ENCODE measurements at places on chromosomes 5 and 9.

GRCh38 chr5:82753374-82753773 is 323.8 kb downstream of the TMEM167A start:
- DNase-seq: no peak

- DNase-seq: peak; percentile 84
These were observed 24.4 kb upstream of the GRPEL2 start for GRCh38 chr5:149320791-149321330.

DNA sequence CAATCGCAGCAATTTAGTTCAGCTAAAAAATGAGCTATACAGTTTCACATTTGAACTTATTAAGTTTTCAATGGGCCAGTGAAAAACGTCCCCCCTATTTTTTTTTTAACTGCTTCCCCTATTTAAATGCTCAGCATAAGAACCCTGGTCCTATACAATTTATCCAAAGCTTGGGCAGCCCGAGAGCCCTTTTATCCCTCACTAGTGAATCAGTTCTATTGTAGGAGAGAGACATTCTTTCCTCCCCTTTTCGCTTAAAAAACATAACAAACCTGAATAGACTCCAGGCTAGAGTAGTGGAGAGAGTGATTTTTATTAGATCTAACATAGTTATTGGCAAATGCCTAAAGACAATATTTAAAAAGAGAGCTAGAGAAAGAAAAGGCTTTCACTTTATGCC is 1.4 kb downstream of the LIX1 start:
- no peak for DNase-seq

- no peak for DNase-seq
These were observed 193.7 kb downstream of the CYLC2 start for GRCh38 chr9:103188781-103189350.

DNA sequence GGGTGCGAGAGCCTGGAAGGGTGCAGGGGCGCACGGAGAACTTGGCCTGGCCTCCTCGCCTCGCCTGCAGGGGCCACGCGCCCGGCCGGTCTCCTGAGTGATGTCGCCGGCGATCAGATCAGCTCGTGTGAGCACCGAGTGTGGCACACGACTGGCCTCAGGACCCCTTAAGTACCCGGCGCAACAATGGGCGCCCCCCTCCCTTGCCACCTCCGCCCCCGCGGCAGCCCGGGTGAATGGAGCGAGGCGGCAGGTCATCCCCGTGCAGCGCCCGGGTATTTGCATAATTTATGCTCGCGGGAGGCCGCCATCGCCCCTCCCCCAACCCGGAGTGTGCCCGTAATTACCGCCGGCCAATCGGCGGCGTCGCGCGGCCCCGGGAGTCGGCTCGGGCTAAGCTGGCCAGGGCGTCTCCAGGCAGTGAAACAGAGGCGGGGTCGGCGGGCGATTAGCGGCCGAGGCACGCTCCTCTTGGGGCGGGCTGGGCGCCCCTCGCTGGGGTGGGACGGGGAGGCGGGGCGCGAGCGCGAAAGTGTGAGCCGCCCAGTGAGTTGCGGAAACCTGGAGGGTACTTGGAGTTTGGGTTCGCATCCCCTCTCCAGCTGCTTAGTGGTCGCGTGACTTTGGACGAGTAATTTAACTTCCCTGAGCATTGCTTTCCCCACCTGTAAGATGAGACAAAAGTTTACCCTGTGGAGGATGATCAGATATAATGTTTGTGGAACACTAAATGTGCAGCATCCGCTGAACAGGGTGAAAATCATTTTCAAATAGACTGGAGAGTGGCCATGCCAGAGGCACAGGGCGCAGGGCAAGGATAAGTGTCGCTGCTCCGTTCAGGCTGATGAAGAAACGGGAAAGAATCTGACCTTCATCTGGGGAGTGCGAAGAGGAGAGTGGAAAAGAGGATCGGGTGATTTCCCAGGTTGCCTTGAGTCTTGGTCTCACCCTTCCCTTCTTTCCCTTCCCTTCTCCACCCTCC is at the start of gene NEUROG1:
Gene NEUROG1, minus strand, starts transcription at position 145 of the 982 bp plus-strand sequence. CDS start 274 bp downstream, outside the sequence.
- DNase-seq: no peak

DNA sequence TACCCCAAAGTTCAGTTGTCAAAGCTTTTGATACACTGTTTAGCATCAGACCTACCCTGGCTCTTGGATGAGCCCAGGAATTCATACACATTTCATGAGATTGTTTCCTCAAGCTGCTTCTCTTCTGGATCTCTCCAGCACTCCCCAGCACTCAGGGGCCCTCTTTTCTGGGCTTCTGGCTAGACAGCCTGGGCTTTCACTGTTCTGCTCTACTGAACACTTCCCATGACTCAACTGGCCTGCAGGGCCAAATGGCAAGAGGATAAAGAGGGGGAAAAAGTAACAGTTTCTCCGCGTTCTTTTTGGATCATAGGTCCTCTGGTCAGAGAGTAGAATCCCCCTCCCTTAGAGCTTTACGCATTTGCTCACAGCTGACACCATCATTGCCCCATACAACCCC is 20.9 kb upstream of the LURAP1L start:
- no peak for DNase-seq

- DNase-seq: no peak
These were observed 58.5 kb upstream of the GNE start for GRCh38 chr9:36316611-36317317.

Measured in upper lobe of left lung (tissue), 6 donors.